Fibroblast of lung (primary cell): ENCODE measurements at places on chromosomes 12 and 14.

DNA sequence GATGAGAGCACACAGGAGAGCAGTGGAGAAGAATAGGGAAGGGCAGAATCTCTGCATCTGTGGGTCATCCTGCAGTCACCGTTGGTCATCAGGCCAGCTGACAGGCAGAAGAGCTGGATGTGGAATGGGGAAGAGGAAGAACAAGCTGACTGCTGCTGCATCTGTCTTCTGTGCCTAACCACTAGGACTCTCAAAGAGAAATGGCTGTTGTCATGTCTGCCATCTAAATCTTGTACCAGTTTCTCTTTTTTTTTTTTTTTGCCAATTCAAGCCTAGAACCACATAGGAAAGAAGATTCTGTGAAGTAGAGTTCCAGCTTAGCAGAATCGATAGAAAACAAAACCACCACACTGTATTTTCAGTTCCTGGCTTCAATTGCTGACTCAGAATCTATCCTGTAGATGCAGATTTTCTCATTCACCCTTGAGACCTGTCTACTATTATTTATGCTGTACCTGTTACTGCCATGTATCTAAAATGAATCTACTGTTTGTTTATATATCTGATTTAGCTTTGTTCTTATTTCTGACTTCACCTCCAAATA, 421.9 kb upstream of the PRICKLE1 start:
- no peak for DNase-seq

DNA sequence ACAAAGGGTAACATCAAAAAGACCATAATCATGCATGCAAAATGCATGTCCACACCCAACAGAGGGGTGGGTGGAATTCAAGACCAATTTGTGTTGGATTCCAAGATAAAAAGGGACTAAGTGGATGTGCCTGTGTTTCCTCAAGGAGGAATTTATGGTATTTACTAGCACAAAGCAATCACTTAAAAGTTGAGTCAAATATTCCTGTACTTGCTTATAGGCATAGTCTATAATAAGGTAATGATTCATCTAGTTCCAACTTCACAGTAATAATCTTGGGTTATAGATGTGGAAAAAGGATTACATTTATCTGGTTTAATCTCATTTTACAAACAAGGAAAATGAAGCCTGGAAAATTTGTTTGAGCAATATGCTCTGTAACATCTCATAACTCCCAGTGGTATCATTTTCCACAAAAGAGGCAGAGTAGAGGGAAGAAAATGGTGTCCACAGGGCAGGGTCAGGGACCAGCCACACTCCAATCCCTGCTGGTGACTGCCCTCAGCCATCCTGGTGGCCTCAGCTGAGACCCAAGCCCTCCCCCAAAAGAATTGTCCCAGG, 80.8 kb upstream of the REP15 start:
- DNase-seq, result no peak

GRCh38 chr12:28963554-28963953, 185.5 kb upstream of the FAR2 start:
- DNase-seq, result peak; percentile 63

GRCh38 chr14:89407856-89408255, 9.2 kb downstream of the FOXN3 start:
- DNase-seq, result peak; percentile 44

DNA sequence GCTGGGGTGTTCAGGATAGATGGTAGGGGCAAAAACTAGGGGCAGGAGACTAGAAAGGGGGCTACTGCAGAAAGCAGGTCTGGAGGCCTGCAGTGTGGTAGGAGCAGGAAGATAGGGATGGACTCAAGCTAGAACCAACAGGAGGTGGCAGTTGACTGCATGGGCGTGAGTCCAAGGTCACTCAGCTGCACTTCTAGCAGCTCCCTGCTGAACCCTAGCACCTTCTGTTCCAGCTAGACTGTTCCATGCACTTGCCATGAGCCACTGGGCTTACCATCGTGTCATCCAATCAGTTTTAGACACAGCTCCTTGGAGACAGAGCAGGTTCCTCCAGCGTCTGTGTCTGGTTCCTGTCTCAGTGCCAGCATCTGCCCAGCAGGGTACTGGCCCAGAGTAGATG, 11.3 kb upstream of the KRT8 start:
- DNase-seq, result no peak

DNA sequence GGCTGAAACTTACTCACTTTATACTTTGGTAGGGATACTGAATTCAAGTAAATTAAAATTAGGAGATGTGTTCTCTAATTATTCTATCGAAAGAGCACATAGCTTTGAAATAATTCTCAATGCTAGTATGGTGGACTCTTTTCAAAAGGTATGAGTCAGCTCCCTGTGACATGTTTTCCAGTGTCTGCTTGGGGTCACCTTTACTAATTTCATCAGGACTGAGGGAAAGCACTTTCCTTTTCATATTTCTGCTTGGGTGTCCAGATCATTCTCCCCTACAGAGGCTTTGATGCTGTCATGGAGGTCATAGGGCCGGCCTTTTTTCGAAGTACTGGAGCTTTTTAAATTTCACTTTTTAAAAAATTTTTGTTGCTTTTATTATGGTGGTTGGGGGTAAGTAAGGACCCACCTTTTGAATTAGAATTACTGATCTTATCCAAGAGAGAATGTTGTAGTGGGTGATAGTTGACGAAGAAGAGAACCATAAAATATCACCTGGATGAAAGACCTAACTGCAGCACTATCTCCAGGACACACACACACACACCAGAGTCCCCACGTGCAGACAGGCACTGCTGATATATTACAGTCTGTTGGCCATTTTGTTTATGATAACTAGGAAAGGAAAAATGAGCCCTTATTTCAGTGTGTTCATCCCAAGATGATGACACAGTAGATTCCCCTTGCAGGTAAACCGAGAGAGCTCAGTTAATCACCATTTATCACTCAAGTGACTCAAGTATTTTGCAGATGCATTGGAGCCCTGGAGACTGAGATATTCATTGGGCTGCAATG, 558.6 kb downstream of the DIO2 start:
- no peak for DNase-seq

GRCh38 chr14:37142835-37143401, 29.5 kb downstream of the SLC25A21 start:
- peak; percentile 95 for DNase-seq

DNA sequence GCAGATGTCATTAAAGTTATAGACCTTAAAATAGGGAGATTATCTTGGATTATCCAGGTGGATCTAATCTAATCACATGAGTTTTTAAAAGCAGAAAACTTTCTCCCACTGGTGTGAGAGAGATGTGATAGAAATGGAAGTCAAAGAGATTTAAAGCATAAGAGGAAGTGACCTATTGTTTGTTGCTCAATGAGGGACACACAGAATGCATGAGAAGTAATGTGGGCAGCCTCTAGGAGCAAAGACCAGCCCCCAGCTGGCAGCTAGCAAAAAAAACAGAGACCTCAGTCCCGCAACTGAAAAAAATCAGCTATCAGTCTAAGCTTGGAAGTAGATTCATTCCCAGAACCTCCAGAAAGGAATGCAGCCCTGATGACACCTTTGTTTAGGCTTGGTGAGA, 24.6 kb upstream of the ANP32D start:
- no peak for DNase-seq

DNA sequence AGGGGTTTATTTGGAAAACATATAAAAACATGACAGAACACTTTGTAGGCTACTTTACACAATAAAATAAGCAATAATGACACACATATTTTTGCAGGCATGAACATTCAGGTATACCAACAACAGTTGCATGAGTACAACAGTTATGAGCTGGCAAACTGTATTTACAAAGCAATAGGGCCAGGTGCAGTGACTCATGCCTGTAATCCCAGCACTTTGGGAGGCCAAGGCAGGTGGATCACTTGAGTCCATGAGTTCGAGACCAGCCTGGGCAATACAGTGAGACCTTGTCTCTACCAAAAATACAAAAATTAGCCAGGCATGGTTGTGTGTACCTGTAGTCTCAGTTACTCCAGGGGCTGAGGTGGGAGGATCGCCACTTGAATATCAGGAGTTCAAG, 101.1 kb downstream of the BMP4 start:
- no peak for DNase-seq

DNA sequence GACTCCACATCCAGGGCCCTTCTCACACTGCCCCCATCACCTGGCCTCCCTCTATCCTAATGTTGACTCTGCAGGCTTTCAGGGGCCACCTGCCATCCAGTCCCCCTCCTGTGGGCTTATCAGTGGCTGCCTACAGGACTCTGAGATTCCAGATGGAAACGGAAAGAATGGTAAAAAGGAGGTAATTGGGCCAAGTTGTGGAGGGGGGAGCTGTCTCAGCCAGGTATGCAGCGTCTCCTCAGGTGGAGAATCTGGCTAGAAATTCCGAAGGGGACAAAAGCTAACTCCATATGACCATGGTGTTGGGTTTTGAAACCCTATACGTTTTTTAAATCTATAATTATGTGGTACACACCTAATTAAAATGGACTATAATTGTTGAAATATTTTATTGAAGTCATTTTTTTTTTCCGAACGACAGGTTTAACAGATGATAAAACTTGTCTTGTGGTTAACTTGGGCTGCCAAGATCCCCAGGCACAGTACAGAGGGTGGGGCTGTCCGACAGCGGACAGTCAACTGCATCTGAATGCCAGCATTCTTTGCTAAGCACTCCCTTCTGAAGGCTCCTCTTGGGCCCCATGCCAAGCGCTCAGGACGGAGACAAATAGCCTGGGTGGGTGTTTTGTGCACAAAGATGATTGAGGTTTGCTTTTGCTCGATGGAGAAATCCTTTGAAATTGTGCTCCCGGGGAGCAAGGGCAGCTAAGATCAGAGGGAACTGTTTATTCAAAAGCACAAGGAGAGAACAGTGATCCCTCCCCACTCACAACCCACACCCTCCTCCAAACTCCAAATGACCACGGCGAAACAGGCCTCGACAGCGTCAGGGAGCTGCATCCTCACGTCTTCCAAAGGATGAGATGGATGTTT, 365.6 kb downstream of the BCL11B start:
- peak; percentile 50 for DNase-seq

- no peak for DNase-seq
Measured at GRCh38 chr12:123104809-123105208, 46.1 kb downstream of the PITPNM2 start.

GRCh38 chr12:89695830-89696229, 12.8 kb downstream of the ATP2B1 start:
- no peak for DNase-seq

DNA sequence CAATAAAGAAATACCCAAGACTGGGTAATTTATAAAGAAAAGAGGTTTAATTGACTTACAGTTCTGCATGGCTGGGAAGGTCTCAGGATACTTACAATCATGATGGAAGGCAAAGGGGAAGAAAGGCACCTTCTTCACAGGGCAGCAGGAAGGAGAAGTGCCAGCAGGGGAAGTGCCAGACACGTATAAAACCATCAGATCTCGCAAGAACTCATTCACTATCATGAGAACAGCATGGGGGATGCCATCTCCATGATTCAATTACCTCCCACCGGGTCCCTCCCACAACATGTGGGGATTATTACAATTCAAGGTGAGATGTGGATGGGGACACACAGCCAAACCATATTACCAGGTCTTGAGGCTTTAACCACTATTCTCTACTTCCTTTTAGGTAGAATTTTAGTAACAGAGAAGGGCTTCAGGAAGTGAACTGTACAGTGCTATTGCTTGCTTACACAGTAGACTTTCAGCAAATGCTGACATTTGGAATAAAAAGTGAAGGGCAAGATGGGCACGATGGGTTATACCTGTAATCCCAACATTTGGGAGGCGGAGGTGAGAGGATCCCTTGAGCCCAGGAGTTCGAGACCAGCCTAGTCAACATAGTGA, 40.8 kb upstream of the OR4E1 start:
- DNase-seq, result no peak

DNA sequence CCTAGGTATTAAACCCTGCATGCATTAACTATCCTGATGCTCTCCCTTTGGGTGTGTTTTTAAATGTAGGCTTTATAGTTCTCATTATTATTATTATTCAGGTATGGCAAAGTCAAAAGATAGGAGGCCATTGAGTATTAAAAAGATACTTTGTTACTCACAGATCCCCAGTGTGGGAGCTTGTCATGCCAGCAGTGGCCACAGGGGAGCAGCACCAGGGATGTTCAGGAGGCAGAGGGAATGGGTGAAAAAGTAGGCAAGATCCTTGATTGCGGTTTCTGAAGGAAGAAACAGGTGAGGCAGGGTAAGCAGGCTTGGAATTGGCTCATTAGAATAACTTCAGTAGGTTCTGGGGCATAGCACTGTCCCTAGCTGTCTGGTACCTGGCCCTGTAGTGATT, 382.2 kb downstream of the MED13L start:
- no peak for DNase-seq

GRCh38 chr14:95221531-95221930, 64.2 kb upstream of the DICER1 start:
- DNase-seq, result no peak

GRCh38 chr14:96090441-96091148, 51.4 kb downstream of the C14orf132 start:
- DNase-seq, result peak; percentile 80

DNA sequence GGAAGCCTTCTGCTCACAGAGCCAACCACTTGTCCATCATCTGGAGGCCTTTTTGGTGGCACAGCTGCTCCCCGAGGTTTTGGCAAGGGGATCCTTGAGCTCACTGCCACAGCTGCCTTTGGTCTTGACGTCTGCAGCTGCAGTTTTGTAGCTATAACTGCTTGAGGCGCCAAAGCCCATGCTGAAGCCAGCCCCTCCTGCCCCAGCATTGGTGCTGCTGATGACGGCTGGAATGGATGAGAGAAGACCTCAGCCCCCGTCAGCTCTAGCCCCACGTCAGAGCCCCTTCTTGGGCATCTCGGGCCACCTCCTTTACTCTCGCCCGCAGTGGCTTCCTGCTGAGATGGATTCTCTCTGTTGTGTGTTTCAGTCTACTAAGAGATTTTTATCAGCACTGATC, 12.3 kb upstream of the KRT74 start:
- DNase-seq, result no peak

DNA sequence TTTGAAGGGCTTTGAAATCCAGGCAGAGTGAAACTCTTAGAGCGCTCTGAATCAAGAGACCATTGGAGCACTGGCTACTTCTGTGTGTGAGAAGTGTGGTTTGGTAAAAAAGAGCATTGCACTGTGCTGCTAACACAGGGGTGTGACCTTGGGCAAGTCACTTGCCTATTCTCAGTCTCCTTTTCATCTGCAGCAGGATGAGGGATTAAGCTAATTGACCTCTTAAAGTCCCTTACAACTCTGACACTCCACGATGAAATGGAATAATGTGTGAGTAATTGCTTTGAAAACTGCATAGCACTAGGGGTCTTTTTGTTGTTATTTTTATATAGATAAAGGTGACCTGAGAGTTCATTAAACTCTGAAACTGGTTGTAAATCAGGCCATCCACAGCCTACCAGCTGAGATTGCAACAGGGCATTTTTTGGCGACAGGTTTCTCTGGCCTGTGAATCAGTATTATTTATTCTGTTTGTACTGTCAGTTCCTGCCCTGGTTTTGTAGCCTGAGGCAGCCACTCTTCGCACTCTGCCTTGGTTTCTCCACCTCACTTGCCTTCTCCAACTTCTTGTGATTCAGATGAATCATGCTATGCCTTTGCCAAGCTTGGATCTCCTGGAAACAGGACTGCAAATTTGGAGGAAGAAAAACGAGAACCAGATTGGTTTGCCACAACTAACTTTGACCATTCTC, 159.9 kb upstream of the PARP11 start:
- DNase-seq, result peak; percentile 13

GRCh38 chr12:118827047-118827446, 154.3 kb upstream of the SRRM4 start:
- no peak for DNase-seq
